ENCODE measurements at places on chromosomes 3 and 15.

DNA sequence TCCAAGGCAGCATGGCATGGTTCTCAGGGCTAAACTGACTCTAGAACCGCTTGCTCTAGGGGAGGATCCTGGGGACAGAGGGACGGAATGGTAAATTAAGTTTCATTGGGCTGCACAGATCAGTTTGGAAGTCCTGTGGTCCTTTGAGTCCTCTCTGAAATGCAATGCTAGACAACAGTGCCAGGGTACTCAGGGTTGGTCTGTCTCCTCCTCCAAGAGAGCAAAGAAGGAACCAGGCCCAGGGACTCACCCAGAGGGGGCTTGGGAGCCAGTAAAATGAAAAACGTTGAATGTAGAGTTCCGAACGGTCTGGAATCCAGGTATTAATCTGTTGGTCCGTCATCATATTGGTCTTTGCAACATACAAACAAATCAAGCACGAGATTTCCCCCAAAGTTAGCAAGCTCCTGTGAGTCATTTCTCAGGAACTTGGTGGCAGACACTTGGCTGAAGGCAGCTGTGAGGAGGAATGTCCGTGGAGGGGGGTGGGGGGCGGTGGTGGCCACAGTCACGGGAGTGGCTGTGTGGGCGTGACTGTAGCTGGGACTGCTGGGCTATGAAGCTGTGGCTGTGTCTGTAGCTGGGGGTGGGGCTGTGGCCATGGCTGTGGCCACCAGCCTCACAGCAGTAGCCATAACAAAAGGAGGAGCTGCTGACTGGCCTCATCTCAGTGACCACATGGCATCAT, 361.0 kb downstream of the SHQ1 start:
- DNase-seq = no peak

GRCh38 chr15:29528276-29528675, 258.7 kb upstream of the NSMCE3 start:
- DNase-seq = no peak

DNA sequence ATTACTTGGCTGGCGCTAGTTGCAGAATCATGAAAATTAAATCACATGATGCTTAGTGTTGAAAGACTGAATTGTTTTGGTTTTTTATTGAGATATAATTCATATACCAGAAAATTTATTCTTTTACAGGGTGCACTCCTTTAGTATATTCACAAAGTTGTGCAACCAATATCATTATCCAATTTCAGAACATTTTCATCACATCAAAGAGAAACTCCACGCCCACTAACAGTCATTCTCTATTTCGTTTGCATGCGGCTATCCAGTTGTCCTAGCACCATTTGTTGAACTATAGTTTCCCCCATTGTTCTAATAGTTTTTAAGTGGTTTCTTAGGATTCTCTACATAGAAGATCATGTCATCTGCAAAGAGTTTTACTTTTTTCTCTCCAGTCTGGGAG, 3.7 kb downstream of the EHD4 start:
- no peak for DNase-seq

GRCh38 chr3:40054568-40055222, 245.3 kb downstream of the MYRIP start:
- DNase-seq = no peak

GRCh38 chr15:47991357-47991756, 129.4 kb upstream of the SLC24A5 start:
- DNase-seq = no peak
